Breast epithelium (tissue), 4 donors: ENCODE measurements at places on chromosomes 2 and 18. TPM values are rescaled to one million over a fixed set of nuclear protein-coding genes. Genes with fewer than 3 reads are reported as not detected.

DNA sequence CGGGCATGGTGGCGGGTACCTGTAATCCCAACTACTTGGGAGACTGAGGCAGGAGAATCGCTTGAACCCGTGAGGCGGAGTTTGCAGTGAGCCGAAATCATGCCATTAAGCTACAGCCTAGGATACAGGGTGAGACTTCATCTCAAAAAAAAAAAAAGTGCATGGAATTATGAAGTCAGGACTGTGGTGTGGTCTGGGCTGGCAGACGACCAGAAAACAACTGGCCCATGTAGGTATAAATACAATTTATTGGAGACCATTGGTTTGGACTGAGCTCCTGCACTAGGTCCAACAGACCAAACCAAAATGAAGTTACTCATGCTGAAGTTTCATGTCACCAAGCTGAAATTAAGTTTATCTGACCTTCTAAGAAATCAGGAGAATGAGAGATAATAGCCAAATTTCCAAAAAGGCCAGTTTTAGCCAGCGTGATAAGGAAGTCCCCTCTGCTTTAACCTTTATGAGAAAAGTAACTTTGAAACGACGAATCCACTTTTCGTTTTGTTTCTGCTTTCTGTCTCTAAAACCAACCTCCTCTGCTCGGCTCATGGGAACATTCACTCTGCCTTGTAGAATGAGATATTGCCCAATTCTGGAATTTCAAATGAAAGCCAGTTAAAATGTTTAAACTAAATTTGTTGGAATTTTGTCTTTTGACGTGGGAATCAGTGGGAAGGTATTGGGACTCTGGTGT is 17.7 kb upstream of the RAB10 start:
- no peak for DNase-seq

DNA sequence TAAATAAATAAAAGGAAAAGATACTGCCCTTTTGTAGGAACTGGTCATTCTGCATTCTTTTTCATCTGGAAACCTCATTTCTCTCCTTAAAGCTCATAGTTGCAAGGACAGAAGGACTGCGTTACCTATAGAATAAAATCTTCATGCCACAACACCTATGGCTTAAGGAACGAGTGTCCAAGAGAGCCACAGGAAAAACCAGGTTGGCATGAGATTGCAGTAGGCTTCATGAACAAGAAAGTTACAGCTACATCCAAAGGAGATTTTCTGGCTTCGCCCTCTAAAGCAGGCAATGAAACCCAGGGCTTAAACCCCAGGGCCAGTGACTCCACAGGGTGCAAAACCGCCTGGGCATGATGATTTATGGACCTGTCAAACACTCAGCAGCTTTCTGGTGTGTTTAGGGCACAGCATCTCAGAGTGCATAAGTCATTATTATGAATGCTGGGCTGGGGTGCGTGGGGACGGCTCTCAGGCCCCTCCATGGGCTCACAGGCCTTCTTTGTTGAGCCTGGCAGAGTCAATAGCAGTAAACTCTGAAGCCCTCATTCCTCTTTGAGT is 30.7 kb upstream of the PIEZO2 start:
- no peak for DNase-seq

GRCh38 chr2:168964251-168964807 is 63.2 kb downstream of the G6PC2 start:
- DNase-seq, result peak; percentile 70

DNA sequence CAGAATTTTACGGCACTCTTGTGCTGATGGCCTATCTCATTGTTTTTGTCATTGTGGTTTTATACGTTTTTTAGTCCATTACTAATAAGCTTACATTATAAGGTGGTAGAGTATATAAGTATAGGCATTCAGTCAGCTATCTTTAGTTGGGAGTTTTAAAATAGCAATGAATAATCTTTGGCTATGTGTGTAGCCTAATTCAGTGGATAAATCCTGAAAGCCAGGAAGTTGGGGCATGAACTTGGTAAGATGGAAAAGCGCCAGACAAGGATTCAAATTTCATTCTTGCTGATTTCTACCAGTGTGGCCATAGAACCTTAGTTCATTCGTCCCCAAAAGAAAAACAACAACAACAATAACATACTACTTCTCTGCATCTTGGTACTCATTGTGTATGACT is 31.2 kb downstream of the EPC2 start:
- no peak for DNase-seq

GRCh38 chr2:64753399-64753798 is 99.7 kb upstream of the SERTAD2 start:
- no peak for DNase-seq

CACNB4 gene
- 11.5 TPM for total RNA-seq

MROH2A gene
- total RNA-seq, result not detected

GPBAR1 gene
- total RNA-seq, result 22.2 TPM
